ENCODE measurements at places on chromosomes 16 and 17. TPM values are rescaled to one million over a fixed set of nuclear protein-coding genes. Genes with fewer than 3 reads are reported as not detected.

YPEL2 gene
- 1.1 TPM for total RNA-seq

ZFHX3 gene
- total RNA-seq, result 3.5 TPM

BFAR gene
- total RNA-seq, result 26.9 TPM

DNA sequence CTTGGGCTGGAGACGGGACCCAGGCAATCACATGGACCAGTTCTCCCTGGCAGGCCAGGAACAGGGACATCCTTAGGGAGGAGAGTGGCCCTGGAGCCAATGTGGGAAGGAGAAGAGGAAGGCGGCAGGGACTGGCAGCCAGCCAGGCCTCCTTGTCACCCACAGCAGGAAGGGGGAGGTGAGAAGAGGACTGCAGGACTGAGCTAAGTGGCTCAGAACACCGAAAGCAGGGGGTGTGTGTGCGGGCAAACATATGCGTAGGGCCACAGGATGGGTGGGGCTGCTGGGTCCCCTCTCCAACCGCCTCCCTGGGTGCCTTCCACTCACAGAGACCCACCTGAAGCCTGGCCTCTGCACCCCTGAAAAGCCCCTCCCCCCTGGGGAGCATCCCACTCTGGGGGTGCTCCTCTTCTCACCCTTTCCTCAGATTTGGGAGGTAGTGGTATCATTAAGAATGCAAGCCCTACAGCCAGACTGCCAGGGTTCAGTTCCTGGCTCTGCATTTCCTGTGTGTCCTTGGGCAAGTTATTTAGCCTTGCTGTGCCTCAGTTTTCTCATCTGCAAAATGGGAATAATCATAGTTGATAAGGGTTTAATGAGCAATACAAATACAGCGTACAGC lies 8.1 kb downstream of the PNMT start:
- no peak for DNase-seq

DNA sequence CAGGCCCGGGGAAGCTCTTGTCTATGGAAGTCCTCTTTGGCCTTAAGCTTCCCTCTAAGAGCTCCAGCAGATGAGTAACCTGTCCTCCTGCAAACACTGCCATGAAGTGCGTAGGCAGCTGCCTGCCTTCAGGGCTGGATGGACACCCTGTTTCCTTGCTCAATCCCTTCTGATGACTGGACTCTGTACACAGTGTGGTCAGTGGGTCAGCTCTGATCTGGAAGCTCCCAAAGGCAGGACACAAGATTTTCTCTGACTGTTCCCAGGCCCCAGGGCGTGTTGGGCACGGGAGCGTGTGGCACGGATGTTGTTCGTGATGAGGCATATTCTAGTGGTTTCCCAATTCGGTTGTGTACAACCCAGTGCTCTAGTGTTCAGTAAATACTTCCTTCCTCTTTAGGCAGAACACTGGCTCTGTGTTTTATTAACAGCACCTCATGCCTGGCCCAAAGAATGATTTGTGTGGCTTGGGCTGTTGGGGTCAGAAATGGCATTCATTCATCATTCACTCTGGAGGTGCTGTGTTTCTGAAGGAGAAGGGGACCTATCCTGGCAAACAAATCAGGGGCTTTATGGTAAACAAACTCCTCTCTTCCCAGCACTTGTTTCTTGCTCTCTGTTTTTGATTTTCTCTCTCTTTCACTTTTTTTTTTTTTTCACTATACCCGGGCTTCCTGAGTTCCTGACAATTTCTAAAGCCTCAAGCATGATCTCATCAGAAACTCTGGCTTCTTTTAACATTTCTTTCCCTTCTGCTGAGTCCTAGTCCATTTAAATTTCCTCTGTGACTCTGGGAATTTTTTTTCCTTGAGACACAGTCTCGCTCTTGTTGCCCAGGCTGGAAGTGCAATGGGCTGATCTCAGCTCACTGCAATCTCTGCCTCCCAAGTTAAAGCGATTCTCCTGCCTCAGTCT lies 12.0 kb upstream of the RNF157 start:
- DNase-seq, result peak; percentile 100

LLGL2 gene
- total RNA-seq, result 122 TPM

TM4SF5 gene
- total RNA-seq, result not detected

TLCD3B gene
- total RNA-seq, result 0.47 TPM

DNA sequence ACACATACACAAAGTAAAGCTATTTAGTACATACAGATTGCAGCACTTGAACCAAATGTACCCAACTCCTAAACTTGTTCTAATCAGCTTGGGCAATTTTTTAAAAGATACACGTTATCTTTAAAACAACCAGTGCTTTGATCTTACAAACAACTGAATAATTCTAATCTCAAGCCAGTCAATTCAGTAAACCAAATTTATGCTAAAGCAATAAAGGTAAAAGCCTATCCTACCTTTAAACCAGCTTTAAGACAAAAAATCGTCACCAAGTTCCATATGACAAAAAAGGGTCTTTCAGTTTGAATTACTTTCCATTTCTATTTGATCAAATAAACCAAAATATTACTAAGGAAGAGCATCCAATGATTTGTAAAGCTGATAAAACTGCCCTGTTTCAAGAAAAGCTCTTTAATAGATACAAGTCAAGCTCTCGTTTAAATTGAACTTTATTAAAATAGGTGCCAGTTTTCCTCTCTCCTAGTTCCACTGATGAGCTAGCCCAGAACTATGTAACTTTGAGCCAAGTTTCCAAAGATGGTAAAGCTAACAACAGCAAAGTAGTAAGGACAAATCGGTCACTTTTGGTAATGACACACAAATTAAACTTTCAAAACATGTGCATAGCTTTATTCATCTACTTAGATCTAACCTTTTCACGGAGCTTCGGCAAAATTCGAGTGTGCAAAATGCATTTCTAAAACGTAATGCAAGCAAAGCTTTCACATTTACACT lies 10.2 kb downstream of the CRYBA1 start:
- DNase-seq, result no peak

PPP1R27 gene
- total RNA-seq, result not detected

DNA sequence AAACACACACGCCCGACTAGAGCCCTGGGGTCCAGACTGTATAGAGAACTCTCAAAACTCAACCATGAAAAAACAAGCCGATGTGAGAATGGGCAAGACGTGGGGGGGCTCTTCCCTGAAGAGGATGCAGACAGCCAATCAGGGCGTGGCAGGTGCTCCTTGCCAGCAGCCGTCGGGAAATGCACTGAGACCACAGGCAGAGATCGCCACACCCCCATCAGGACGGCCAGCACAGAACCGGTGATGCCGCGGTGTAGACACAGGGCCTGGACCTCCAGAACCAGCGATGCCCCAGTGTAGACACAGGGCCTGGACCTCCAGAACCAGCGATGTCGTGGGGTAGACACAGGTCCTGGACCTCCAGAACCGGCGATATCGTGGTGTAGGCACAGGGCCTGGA lies 169.2 kb downstream of the LAT start:
- DNase-seq, result no peak

GRCh38 chr17:8900626-8901585 lies 33.4 kb upstream of the PIK3R6 start:
- no peak for DNase-seq

GRCh38 chr16:52320930-52321439 lies 226.0 kb downstream of the TOX3 start:
- no peak for DNase-seq

GRCh38 chr17:14143688-14144087 lies 74.4 kb downstream of the COX10 start:
- no peak for DNase-seq

STAT5B gene
- not detected for total RNA-seq

- no peak for DNase-seq
These were observed 84.6 kb downstream of the GP2 start for GRCh38 chr16:20242568-20243255.

All from PC-3 (cell line).